ENCODE measurements at places on chromosomes 5 and 9.

DNA sequence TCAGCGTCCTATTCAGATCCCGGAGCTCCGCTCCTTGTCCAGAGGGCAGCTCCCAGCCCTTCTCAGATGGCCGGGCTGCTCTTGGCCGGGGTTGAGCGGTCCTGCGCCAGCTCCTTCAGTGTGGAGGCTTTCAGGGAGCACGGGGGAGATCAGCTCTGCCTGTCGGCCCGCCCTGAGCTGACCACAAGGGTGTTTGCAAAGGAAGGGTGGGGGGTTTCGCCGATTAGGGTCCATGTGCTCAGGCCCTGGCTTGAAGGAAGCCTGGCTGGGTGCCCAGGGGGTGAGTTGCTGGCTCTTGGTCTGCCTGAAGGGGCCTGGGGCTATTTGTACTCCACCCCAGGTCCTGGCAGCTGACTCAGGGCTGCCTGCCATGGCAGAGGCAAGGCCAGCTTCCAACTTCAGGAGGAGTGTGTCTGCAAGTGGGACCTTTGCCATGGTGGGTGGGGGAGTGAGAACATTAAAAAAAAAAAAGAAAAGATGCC is 250.1 kb upstream of the KLF4 start:
- peak; percentile 87 for DNase-seq

GRCh38 chr9:136057236-136058081 is 37.6 kb downstream of the NACC2 start:
- DNase-seq: no peak

- DNase-seq: no peak
These were observed 15.4 kb upstream of the VPS13A start for GRCh38 chr9:77161966-77162365.

DNA sequence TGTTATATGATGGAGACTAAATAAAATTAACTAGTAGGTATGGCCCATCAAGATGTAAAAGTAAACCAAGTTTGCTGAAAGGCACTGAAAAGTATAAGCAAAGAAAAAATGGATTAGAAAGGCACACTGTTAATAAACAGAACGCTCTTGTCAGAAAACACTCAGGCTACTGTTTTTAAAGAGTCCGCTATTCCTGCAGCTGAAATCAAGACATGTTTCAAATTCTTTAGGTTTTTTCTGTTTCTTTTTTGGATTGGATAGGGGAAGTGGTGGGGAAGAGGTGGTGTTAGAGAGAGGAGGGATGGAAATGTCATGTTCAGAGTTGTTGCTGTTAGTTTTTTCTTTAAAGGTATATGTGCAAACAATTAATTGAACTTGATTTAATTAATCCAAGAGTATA is 17.5 kb downstream of the OSTF1 start:
- no peak for DNase-seq

- DNase-seq: no peak
These were observed 756.5 kb upstream of the ADAMTS16 start for GRCh38 chr5:4383518-4384198.

DNA sequence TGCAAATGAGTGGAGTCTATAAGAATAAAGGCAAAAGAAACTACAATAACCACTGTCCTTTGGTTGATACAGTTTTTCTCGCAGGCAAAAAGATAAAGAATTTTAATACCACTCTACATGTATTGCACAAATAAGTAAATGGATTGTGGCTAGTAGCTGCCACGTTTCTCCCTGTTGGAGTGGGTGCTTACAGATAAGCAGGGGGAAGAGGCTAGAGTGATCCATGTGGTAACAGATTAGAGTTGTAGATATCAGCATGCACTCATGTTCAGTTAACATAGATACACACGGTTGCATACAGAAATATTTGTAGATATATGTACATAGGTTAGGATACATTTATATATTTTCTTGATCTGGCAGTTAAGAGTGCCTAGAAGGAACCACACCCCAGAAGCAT is 179.5 kb downstream of the ARHGEF28 start:
- DNase-seq: no peak

- no peak for DNase-seq
These were observed 46.1 kb downstream of the ENC1 start for GRCh38 chr5:74594137-74595040.

GRCh38 chr9:134662143-134662876 is 20.7 kb downstream of the COL5A1 start:
- DNase-seq: peak; percentile 42

DNA sequence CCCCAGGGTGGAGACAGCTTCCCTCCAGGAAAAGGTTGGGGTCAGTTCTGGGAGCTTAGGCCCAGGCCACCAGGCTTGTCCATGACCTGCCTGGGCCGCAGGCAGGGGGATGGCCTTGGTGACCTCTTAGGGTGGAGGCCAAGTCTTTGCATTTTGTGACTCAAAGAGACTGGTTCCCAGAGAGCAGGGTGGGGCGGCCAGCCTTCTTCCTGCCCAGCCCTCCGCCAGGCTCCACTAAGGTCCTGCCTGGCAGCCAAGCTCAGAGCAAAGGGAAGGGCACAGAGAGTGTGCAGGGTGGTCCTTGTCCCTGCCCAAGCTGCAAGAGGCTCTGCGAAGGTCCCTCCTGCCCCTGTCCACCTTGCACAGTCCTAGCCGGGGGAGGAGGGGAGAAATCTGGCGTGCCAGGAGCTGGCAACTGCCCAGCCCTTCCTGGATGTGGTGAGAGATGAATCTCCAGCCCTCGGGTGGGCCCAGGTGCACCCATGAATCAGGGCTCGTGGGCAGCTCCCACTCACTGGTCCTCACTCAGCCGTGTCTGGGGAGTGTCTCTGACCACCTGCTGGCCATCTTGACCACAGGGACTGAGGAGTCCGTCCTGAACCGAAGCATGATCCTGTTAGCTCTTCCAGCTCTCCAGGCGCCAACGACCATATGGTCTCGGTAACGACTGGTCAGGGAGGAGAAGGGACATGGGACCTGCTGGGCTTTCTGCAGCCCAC is 2.3 kb upstream of the PTGDS start:
- no peak for DNase-seq

DNA sequence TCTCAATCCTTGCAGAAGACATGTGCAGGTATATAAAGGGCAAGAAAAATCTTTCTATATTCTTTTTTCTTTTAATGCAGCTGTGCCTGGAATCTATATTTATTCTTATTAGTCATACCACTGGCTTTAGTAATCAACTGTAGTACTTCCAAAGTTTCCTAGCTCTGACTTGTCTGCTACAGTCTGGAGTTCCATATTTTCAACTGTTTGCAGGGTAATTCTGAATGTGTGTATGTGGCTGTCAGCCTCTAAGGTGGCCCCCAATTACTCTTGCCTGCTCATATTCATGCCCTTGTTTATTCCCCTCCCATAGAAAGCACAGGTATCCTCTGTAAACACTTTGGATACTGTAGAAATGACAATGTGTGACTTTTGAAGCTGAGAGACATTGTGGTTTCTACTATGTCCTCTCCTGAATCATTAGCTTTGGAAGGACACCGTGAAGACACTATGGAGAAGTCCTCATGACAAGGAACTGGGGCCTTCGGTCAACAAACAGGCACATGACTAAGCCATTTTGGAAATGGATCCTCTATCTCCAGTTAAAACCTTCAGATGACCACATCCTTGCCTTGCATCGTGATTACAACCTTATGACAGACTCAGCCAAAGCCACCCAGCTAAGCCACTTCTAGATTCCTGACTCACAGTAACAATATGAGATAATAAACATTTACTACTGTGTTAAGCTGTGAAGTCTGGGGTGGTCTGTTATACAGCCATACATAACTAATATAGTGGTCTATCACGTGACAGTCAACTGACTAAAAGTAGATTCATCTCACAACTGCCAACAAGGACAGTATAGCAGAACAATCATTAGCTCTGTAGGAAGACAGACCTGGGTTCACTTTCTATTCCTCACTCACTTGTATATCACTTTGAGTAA is 49.5 kb upstream of the SUSD1 start:
- no peak for DNase-seq

DNA sequence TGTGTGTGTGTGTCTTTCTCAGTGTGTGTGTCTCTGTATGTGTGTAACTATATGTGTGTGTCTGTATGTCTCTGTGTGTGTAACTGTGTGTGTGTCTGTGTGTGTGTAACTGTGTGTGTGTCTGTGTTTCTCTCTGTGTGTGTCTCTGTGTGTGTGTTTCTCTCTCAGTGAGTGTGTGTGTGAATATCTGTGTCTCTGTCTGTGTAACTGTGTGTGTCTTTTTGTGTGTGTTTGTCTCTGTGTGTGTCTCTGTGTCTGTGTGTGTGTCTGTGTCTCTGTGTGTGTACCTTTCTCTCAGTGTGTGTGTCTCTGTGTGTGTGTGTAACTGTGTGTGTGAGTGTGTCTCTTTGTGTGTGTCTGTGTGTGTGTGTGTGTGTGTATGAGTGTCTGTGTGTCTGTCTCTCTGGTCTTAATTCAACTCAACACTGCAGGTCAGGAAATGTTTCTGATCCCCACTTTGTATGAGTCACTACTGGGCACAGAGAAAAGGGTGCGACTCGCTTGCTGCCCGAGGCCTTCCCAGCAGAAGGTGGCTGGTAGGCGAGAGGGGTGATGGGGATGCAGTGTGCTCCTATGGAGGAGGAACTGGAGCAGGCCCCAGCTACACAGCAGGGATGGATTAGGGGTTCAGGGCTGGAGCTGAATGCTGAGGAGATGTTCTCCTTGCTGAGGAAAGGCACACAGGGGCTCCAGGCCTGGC is 52.1 kb downstream of the NSG2 start:
- no peak for DNase-seq

GRCh38 chr5:120207129-120207528 is 257.0 kb upstream of the PRR16 start:
- DNase-seq: no peak

- no peak for DNase-seq
These were observed 481.0 kb upstream of the RGMB start for GRCh38 chr5:98292496-98292895.

- no peak for DNase-seq
These were observed 163.7 kb downstream of the TARS1 start for GRCh38 chr5:33604503-33604902.

GRCh38 chr5:168365581-168366081 is 74.2 kb downstream of the WWC1 start:
- DNase-seq: no peak

- DNase-seq: no peak
These were observed 29.3 kb upstream of the FAT2 start for GRCh38 chr5:151620461-151620840.

DNA sequence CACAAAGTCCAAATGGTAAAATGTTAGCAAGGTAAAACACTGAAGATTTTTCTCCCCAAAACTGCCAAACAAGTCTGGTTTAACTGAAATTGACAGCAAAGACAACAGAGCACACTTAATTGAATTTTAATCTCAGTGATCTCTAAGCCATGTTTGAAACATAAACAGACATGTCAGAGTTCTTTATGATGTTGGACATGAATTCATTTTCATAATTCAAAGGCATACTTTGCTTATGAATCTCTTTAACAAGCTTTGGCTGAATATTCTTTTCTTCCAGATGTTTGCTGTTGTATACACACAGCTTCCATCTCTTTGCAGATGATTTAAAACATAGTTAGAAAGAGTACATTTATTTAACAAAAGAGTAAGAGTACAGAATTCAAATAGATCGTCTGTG is 509.1 kb downstream of the RAB3C start:
- no peak for DNase-seq

DNA sequence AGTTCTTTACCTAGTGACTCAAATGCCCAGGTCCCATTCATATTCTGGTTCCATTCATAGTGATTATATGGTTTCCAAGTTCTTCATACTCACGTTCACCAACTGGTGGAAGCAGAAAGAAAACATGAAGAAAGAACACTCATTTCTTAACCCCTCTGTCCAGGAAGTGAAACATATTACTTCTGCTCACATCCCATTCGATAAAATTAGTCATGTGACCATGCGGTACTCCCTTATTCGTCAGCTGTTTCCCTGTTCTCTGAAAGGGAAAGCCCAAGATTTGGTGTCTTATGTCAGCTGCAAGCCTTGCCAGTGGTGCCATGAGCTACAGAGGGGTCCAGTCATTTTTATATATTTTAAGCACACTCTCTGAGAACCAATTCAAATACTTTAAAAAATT is 387.0 kb upstream of the DMAC1 start:
- no peak for DNase-seq

DNA sequence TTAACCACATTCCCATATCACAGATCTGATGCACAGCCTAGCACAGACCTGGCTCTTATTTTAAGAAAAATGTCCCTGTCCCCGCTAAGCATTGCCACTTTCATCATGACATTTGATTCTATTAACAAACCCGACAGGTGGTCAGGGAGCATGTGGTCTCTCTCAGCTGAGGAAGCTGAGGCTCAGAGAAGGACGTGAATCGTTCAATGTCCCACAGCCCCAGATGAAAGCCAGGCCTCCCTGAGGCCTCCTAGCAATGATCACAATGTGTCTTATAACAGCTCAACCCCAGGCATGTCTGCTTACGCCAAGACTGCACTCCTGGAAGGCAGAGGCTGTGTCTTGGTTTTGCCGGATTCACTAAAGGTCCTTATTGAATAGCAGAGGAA is 10.4 kb upstream of the CRB2 start:
- DNase-seq: no peak

DNA sequence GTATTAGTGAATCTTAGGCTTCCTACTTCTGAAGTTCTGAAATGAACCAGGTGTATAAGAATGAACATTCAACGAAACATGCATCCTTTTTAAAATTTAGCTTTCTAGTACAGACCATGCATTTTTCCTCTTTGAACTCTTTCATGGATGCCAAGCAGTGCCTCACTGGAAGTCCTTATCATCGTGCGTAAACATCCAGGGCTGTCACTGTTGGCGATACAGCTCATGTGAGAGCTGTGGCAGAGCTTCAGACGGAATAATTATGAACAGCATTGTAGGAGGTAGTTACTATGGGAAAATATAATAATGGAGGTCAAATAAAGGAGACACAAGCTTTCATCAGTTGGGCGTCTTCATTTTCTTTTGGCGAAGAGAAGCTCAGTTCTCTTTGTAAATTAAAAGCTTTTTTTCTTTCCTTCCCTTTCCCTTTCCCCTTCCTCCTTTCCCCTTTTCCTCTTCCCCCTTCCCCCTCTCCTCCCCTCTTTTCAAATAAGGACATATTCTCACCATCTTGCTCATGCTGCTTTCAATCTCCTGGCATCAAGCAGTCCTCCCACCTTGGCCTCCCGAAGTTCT is 167.3 kb downstream of the KDM4C start:
- no peak for DNase-seq

- peak; percentile 50 for DNase-seq
These were observed 13.3 kb upstream of the SPATA24 start for GRCh38 chr5:139417214-139417613.

- DNase-seq: no peak
These were observed 263.2 kb downstream of the GABRB2 start for GRCh38 chr5:161283296-161283695.

GRCh38 chr9:135701959-135702721 is at the start of gene KCNT1:
Gene KCNT1 (plus strand): TSS chr9:135702185. CDS start chr9:135702259, 74 bp downstream.
- peak; percentile 85 for DNase-seq

DNA sequence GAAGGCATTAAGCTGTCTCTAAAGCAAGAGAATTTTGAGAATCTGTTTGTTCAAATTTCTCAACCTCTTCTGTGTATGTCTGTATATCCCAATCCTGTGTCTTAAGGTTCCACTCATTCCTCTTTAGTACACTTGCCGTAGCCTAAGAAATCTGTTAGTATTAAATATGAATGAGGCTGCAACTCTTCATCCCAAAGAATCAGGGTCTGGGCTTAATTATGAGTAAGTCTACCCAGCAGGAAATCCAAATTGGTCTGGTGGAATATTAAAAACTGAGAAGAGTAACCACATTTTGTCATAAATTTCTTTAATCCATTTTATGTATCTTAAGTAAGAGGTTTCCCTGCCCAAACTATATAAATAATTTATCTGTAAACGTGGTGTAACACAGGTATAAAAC is 1171.2 kb downstream of the CDH12 start:
- no peak for DNase-seq
